ENCODE measurements at places on chromosomes 7 and 10.
A peak's percentile ranks its signal among the peaks of the same experiment; 100 is the strongest.

DNA sequence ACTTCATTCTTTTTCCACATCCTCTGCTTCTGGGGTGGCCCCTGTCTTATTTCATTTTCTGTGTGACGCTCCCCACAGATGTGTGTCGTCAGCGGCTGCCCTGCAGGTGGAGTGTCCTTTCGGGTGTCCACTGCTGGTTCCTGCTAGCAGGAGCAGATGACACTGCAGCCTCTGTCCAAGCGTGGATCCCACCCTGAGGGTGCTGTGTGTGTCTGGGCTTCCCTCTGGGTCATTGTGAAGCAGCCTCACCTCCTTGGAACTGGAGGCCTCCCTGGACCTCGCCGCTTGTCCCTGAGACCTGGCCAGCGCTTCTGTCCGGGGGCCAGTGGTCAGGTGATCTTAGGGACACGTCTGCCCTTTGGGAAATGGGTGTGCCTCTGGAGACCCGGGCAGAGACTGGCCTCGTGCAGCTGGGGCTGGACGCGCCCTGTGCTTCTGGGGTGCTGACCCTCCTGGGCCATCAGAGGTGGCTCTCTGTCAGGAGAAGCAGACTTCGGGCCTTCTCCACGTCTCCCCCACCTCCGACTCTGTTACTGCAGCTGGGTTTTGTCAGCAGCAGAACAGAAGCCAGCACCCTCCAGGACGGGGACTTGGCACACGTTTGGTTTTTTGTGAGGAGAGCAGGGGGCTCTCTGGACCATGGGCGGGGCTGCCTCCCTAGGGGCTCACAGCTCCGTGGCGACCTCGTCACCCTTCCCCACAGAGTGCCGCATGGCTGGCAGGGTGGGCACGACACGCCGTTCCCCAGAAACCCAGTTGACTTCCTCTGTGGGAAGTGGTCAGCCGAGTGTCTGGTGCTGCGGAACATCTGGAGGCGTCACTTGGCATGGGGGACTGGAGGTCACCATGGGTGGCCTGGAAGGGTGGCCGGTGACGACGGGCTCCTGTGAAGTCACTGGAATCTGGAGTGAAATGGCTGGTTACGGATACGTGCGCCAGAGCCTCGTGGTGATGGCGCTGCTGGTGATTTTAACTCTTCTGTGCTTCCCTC, 48.4 kb downstream of the INPP5A start:
- DNase-seq: no peak

DNA sequence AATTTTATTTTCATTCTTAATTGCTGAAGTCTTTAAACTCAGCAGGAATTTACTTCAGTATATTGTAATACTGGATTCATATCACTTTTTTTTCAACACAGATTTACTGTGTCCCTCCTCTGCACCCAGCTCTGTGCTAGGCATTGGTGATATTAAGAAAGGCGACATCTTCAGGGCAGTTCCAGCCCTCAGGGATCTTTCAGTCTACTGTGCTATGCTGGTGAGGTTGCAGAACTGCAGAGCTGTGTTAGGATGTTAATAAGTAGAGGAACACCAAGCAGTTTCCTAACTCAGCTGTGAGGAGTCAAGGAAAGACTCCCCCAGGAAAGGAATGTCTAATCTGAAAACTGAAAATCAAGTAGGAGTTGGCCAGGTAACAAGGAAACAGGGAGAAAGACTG, 158.2 kb upstream of the NPY start:
- DNase-seq: no peak

- no peak for DNase-seq
Observed at GRCh38 chr7:120792861-120793130, 65.1 kb downstream of the TSPAN12 start.

DNA sequence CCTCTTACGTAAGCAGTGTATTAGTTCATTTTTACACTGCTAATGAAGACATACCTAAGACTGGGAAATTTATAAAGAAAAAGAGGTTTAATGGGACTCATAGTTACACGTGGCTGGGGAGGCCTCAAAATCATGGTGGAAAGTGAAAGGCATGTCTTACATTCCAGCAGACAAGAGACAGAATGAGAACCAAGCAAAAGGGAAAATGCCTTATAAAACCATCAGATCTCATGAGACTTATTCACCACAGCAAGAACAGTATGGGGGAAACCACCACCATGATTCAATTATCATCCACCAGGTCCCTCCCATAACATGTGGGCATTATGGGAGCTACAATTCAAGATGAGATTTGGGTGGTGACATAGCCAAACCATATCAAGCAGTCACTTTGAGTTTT, 126.3 kb upstream of the CXCL12 start:
- no peak for DNase-seq

- DNase-seq: peak; percentile 14
Observed at GRCh38 chr7:50265968-50266634, 38.4 kb upstream of the IKZF1 start.

DNA sequence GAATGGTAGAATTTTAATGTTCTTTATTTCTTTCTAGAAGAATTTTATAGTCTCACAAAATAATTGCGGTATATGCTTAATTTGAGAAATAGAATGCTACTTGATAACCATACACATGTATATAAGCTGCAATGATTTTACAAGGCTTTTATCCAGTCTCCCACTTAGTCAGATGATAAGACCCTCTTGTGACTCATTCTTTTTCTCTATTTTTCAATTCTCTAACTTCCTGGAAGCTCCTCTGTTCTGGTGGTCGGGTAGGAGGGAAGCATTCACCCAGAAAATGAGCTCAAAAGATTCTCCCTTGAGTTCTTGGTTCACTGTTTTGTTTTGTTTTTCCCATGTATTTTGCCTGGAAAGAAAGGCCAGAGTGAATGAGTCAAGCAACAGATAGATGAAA, 546.6 kb downstream of the INHBA start:
- DNase-seq: no peak

- DNase-seq: no peak
Observed at GRCh38 chr7:111192614-111193413, 101.9 kb downstream of the LRRN3 start.

DNA sequence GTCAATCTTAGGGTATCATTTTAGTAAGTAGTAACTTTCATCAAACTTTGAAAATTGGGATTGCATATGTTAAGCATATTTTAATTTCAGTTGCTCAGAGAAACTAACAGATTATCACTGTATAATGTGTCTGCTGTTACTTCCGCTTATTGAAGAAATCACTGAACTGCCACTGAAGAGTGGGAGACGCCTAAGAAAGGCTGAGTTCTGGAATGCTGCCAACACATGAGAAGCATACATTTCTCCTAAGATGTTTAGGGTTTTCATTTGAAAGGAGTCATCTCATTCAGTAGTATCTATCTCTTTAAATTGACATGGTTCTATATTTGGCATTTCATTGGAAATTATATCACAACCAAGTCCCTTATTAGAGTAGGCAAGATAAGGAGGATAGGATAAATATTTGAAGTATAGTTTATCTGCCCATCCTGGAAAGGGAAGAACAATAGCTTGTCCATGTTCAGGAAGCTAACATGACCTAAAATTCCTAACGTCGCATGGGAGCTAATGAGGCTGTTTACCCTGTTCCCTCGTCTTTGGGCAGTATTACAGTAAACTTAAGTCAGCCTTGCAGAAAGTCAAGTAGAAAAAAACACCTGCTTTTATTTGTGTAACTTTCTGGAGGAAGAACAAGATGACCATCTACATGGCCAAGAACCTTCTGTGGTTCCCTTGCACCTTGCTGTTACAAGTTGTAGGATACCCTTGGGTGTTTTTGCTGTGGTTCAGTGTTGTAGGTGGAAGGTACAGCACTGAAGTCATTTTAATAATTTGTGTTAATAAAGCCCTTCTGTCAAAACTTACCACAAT, 67.3 kb downstream of the NHLRC2 start:
- no peak for DNase-seq

DNA sequence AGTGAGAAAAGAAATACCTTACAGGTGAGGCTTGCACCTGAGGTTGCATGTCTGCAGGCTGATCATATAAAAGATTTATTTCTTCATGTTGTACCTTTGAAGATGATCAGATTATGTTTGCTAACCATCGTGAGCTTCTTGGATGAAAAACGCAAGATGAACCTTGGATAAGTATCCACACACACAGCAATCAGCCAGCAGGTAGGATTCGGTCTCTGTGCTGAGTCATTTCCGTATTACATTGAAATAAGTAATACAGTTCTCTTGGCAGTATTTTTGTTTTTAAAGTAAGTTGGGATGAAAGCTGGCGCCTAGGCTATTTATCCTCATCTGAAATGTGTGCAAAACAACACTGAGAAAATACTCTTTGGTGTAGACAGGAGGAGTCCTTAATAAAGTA, 109.0 kb upstream of the PRKCQ start:
- no peak for DNase-seq

GRCh38 chr10:4373612-4374011, 452.4 kb upstream of the AKR1E2 start:
- no peak for DNase-seq

GRCh38 chr7:46489106-46489505, 568.0 kb upstream of the IGFBP3 start:
- no peak for DNase-seq
